ENCODE measurements at places on chromosomes 2 and 18.

DNA sequence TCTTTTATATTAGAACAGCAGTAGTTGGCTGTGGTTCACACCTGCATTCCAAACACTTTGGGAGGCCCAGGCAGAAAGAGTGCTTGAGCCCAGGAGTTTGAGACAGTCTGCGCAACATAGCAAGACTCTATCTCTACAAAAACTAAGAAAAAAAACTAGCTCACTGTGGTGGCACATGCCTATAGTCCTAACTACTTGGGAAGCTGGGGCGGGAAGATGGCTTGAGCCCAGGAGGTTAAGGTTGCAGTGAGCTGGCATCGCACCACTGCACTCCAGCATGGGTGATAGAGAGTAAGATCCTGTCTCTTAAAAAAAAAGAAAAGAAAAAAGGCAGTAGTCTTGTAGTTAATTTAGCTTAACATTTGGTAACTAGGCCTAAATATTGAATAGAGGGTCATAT, 136.6 kb downstream of the AGPS start:
- no peak for DNase-seq

GRCh38 chr2:20313659-20314058, 37.0 kb downstream of the PUM2 start:
- no peak for DNase-seq

GRCh38 chr2:8000870-8001269, 681.0 kb upstream of the ID2 start:
- peak; percentile 34 for DNase-seq

GRCh38 chr2:228507870-228508269, 326.4 kb upstream of the SPHKAP start:
- DNase-seq: no peak

- DNase-seq: peak; percentile 62
Measured at GRCh38 chr2:53787614-53788289, 908 bp downstream of the ERLEC1 start.

DNA sequence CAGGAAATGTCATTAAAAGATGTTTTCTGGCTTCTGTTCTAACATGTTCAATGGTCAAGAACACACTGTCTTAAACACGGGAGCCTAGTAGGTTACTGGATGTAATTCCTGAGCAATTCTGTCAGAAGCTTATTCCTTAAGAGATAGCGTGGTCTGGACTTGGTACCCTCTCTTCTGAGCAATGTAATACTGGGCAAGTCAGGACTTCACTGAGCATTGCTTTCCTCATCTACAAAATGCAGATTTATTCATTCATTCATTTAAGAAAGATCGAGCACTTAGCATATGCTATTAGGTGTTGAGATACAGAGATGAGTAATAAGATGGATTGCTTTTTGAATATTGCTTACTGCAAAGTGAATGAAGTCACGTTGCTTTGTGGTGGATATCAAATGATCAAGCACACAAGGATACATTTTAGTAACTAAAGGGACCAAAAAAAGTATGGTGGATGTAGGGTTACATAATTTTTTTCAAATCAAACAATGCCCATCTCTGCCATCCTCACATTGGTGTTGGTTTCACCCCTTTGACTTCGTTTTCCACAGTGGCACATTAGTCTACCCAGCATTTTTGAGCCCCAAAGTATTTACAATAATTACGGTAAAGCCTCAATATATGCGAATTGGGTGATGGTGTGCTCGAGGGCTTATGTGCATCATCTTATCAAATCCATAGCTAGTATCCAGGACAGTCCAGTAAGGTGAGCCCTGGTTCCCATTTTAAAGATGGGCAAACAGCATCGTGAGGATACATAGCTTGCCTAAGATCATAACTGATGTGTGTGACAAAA, 65.3 kb downstream of the ZC3H6 start:
- DNase-seq: no peak

- peak; percentile 82 for DNase-seq
Measured at GRCh38 chr2:181106789-181107627, 126.6 kb downstream of the UBE2E3 start.

DNA sequence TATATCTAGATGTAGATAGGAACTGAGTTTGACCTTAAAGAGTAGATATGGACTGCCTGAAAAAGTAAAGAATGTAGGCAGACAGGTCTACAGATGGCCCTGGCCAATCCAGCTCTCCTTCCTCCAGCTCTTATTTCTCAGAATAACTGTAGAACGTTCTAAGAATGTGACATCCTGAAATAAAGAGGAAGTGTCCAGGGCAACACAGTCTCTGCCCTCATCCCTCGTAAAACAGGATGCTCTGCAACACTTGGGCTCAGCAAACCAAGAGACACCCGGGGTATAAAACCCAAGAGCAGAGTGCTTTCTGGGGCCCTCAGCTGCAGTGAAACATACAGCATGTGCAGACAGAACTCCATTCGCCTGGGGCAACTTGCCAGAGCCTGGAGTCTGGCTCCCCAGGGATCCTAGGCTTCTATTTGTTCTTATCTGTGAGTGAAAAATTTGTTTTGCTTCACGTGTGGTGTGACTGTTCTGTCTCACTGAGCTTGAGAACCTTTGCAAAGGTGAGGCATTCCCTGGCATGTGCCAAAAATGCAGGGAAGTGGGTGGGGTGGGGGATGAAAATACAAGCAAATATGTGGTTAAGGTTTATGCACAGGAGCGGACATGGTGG, 401.0 kb downstream of the SETBP1 start:
- DNase-seq: peak; percentile 52

DNA sequence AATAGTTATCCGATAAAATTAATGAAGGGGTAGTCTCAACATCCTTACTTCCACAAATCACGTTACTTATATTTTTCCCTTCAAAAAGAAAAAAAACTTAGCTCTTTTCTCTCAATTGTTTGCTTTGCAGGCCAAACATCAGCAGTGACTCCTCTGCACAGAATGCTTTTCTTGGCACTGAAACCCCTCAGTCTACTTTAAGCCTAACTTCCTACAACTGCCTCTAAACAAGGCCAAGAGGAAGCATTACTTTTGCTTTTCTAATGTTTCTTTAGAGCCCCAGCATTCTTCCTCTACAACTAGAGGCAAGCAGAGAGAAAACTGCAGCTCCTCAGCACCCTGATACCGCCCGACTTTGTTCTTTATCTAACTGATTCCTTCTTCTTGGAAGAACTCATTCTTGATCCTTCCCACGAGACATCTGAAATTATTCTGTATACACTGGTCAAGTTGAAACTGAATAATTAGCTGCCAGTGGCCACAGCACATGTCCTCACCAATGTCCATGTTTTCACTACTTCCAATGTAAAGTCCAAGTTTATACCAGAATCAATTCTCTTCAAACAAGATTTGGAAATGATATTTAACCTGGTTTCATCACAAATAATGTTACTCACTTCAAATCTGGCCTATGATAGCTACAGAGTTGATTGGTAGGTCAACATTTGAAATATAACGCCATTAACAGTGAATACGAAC, 55.3 kb downstream of the DTNB start:
- DNase-seq: no peak

DNA sequence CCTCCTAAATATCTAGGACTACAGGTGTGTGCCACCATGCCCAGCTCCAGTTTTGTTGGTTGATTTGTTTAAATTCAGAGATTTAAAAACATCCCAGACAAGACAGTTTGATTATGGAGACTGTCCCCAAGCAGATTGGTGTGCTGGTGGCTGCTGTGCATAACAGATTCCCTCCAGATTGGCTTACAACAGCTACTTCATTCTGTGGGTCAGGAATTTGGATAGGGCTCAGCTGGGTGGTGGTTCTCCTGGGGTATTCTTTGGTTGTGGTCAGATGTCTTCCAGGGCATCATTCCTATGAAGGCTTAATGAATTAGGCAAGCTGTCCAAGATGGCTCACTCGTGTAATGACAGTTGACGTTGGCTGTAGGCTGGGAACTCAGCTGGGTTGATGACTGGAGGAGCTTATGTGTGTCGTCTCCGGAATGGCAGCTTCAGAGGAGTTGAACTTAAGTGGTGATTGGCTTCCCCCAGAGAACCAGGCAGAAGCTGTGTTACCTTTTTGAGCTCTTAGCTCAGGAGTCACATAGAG, 10.6 kb upstream of the SNORC start:
- no peak for DNase-seq

DNA sequence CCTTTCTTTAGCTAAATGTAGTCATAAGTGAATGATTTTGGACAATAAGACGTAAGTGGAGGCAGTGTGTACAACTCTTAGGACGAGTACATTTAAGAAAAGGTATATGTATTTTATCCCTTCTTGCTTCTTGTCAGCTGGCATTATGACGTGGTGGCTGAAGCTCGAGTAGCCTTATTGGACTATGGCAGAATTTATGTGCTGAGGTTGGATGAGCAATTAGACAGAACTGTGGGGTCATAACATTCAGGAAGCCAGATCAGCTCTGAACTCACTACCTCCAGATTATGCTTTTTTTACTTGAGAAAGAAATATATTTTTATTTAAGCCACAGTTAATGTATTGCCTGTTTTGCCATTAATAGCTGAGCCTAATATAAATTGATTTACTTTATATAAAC, 661.5 kb downstream of the ERBB4 start:
- DNase-seq: no peak

DNA sequence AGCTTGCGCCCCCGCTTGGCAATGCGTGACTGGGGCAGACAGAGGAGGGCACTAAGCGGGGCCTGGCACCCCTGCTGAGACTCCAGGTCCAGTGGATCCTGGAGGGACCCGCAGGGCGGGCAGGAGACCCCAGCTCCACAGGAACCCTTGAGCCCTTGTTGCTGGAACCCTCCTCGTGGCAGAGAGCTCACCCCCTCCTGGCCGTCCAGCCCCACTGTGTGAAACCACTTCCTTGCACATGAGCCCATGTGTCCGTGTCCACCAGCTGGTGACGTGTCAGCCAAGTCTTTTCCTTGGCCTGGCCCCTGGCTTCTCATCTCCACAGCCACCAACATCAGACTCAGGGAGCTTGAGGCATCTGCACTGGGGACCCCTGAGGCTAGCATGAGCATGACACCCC, 38.0 kb downstream of the BIN1 start:
- no peak for DNase-seq

DNA sequence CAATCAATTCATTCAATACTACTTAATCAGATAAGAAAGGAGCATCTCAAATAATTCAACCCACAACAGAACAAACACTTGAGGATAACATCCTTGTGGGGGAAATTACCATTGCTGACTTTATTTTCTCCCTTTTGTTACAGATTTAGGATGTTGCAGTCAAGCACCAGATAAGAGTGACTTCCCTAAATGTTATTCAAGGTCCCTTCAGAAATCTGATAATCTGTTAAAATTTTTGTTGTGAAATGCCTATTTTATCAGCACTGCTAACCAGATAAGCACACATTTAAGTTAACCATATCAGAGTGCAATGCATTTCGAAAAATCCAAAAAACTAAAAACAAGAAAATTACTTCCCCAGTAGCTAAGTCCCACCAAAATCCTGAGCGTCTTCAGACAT, 33.5 kb downstream of the SUMO1 start:
- no peak for DNase-seq

DNA sequence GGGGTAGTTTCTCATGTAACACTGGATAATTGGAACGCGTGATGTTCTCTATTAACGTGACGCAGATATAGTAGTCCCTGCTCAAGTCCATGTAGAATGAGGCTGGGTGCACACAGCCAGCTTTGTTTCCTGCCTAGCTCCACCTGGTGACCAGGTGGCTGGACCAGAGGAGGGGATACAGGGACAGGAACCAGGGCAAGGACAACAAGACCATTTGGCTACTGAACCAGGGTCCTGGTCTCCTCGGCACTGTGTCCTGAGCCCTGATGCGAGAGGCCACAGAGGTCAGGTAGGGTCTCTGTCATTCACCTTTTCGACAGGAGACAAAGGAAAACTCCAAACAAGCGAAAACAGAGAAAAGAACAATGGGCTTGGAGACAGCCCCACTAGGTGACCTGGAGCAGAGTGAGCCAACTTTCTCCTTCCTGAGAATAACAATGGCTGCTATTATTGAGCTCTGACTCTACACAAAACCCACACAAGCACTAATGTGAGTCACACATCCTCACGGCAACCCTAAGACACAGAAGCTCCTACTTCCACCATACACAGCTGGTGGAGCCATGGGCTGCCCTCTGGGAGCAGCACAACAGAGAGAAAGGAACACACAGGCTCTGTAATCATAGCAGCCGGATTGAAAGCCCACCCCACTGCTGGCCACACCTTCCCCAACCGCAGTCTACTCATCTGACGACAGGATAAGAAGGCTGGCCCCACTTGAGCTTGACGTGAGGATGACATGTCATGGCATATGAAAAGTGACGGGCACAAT, 67.3 kb upstream of the TEX51 start:
- DNase-seq: peak; percentile 98

GRCh38 chr2:46064396-46064795, 232.8 kb upstream of the EPAS1 start:
- DNase-seq: no peak
